ENCODE measurements at places on chromosomes 4 and X.

DNA sequence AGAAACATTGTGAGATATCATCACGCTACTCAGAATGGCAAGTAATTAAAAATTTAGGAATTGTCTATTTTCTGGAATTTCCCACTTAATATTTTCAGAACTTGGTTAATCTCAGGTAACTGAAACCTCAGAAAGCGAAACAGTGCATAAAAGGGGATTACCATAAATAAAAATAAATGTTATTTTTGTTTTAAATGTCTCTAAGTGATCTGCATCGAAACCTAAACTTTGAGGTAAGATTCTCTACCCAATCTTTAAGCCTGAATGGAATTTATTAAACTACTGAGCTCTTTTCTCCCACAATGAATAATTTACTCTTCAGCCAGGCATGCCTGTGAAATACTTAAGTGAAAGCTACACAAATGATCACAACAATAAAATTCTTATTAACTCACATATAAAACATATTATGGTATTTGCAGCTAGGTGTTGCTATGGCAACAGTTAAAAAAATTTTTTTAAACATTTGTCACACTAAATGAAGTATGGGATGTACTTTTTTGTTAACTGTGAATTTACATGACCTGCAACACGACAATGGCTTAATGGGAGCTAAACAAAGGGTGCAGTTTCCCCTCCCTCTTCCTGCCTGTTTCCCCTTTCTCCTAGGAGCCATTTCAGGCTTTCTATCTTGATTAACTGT lies 220.2 kb upstream of the PRPS2 start:
- DNase-seq = no peak

DNA sequence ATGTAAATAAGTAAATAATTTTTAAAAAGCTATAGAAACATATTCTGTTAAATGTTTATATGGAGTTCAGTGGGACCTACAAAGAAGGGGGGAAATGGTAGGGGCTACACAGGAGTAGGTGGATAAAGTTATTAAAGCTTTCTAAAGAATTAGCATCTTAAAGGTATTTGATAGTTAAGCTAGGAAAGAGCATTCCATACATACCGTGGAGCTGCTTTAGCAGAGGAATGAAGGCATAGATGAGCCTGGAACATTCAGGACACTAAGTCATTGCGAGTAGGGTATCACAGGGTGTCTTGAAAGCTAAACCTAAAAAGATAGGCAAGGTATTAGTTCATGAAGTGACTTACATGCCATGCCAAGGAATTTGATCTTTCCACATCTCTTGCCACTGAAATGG lies 60.4 kb downstream of the SLC10A6 start:
- no peak for DNase-seq

GRCh38 chr4:169128902-169129301 lies 118.8 kb upstream of the CBR4 start:
- DNase-seq = no peak

DNA sequence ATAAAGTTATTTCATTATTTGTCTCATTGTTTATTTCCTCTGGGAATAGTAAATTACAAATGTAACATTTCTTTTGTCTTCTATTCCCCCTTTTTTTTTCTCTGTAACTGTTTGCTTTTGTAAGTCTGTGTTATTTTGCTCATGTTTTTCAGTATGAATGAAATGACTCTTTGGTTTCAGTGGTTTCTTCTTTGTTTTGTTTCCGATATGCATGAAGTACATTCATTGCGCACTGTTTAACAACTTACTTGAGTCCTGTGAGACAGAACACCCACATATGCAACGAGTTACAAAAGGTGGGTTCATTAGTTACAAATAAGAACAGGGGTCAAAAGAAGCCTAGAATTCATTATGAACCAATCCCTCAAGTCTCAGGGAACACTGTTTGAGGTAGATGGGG lies 175.0 kb upstream of the UGT8 start:
- no peak for DNase-seq

GRCh38 chr4:6901669-6902317 lies 7.8 kb upstream of the TBC1D14 start:
- no peak for DNase-seq

- no peak for DNase-seq
These were observed 202.0 kb downstream of the DCLK2 start for GRCh38 chr4:150280081-150280895.

- no peak for DNase-seq
These were observed 342.7 kb downstream of the GLUD2 start for GRCh38 chrX:121389976-121390714.

GRCh38 chr4:152009983-152010709 lies 249.3 kb upstream of the GATB start:
- no peak for DNase-seq

GRCh38 chr4:175951794-175952193 lies 113.8 kb upstream of the WDR17 start:
- no peak for DNase-seq

DNA sequence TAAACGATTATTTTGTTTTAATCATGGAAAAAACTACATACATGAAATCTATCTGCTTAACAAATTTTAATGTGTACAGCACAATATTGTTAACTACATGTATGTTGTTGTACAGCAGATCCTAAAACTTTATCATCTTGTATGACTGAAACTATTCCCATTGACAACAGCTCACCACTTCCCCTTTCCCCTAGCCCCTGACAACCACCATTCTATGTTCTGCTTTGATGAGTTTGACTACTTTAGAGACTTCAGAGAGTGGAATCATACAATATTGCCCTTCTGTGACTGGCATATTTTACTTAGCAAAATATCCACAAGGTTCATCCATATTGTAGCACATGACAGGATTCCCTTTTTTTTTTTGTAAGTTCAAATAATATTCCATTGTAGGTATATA lies 185.9 kb downstream of the CFAP299 start:
- no peak for DNase-seq

GRCh38 chrX:23246001-23246400 lies 88.6 kb upstream of the PTCHD1 start:
- DNase-seq = no peak

GRCh38 chr4:53622739-53623151 lies 31.5 kb upstream of the LNX1 start:
- DNase-seq = no peak

GRCh38 chrX:154710309-154710708 lies 40.6 kb downstream of the GAB3 start:
- DNase-seq = no peak

GRCh38 chrX:40290517-40290916 lies 192.8 kb upstream of the BCOR start:
- DNase-seq = no peak

DNA sequence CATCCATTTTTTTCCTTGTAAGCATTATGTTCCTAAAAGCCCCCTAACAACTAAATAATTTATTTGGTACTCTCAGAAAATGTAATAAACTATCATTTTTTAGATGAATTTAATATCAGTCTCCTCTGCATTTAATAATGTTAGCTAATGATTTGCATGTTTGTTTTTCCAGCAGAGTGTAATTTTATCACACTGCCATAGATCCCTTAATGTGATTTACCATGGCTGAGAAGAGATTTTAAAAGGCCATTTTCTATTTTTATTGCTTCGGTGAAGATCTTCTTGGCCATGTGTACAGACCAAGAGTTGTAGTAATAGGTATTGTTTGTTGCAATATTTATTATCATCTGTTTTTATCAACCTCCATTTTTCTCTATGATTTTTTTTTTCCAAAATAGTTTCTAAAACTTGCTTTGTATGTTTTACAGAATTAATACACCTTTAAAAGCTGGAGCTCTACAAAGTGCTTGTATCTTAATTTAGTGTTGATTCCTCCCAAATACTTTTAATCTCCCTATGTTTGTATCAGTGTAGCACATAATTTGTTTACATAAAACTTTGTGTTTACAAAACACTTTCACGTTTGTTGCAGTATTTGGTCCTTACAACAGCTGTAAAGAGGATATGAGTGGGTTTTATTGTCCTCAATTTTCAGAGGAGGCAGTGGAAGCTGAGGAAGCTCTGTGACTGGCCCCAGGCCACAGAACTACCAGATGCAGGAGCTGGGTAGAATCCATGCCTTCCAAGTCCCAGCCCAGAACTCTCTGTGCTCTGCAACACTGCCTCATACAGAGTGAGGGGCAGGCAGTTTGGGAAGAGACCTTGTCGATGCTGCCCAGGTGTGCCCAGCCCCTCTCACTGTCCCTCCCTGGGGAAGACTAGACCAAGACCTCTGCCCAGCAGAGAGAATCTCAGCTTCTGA lies 58.1 kb downstream of the FAM114A1 start:
- peak; percentile 35 for DNase-seq

GRCh38 chrX:12958059-12958458 lies 16.9 kb upstream of the TMSB4X start:
- DNase-seq = no peak

- no peak for DNase-seq
These were observed 114.5 kb downstream of the ZAR1 start for GRCh38 chr4:48604527-48604926.

GRCh38 chrX:153866302-153867019 lies 19.5 kb downstream of the L1CAM start:
- no peak for DNase-seq

DNA sequence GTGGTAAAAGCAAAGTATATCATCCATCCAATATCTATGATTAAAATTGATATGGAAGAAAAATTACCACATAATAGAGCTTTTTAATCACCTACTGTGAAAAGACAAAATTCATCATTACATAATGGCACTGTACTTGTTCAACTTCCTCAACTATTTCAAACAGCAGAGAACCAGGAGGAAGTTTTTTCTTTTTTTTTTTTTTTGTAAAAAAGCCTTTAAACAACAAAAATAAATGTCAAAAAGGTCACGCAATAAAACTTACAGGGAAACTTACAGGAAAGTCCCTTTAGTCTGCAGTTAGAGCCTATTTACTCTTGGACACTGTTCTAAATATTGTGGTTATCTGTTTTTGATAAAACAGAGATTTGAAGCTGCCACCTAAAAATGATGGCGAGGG lies 4.8 kb downstream of the PDGFC start:
- DNase-seq = no peak

DNA sequence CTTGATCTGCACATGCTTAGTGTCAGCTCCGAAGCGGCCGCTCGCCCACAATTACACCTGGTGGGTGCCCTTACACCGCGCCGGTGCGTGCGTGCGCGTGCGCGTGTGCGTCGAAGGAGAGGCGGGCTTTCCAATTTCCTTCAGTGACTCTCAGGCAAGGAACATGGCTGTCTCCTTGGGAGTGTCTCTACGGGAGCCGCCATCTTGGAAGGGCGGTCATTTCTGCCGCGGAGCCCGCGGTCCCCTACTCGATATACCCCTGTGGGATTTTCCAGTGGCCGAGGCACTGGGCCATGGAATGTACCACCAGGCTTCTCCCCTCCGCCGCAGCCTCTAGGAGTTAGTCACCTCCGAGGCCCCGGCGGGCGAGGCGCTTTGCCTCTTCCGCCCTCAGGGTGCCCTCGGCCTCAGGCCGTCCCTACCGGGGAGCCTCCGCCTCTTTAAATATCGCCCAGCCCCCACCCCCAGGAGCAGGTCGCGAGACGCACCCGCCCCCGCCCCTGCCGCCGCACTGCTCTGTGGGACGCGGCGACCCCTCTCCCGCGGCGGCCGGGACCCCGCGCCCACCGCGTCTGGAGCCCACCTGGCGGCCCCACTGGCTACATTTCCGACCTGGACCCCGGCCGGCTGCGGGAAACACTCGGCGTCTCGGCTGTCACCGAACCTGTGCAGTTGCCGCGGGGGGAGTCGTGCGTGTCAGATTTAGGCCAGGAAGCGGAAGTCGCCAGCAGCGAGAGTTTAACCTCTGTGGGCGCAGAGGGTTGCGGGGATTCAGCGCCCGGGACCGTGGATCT lies at the start of gene ZNF41:
Gene ZNF41 (minus strand): TSS at position 711 of the 794 bp plus-strand sequence. CDS start 15,741 bp downstream, outside the sequence.
- DNase-seq = peak; percentile 14

DNA sequence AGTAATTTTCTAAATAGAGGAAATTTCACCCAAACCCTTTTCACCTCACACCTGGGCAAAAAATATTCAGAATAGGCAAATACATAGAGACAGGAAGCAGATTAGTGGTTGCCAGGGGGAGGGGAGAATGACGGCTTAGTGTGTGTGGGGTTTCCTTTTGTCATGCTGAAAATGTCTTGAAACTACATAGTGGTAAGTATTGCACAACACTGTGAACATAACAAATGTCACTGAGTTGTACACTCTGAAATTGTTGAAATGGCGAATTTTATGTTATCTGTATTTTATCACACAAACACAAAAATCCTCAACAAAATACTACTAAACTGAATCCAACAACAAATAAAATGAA lies 60.7 kb upstream of the PLAC1 start:
- no peak for DNase-seq

DNA sequence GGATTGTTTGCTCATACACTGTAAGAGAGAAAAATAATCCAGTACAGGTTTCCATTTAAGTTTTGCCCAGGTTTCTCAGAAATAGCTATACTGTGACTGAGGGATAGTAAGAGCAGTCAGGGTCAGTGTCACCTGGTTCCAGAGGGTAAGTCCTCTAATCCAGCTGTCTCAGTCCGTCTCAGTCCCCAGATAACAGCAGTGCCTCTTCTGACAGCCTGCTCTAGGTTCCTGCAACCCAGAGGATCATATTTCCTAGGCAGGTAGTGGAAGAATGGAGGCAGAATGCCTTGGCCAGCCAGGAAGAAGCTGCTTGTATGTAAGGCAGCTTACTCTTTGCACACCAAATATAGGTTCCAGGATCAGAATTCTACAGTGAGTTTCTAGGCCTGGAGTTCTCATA lies 22.6 kb upstream of the GNRHR start:
- no peak for DNase-seq

DNA sequence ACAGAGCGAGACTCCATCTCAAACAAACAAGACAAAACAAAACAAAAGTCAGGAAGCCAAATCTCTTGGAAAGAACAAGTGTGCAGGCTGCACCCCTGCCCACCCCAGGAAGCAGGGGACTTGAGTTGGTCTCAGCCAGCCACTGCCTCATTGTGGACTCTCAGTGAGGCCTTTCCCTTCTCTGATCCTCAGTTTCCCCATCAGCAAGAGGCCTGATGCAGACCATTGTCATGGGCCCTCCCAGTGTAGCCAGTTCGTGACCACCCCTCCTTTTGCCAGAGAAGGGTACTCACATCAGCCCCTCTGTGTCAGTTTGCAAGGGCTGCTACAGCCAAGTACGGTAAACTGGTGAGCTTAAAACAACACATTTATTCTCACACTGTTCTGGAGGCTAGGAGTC lies 48.9 kb upstream of the MAMLD1 start:
- no peak for DNase-seq

GRCh38 chrX:7102119-7102518 lies 45.4 kb upstream of the STS start:
- no peak for DNase-seq

DNA sequence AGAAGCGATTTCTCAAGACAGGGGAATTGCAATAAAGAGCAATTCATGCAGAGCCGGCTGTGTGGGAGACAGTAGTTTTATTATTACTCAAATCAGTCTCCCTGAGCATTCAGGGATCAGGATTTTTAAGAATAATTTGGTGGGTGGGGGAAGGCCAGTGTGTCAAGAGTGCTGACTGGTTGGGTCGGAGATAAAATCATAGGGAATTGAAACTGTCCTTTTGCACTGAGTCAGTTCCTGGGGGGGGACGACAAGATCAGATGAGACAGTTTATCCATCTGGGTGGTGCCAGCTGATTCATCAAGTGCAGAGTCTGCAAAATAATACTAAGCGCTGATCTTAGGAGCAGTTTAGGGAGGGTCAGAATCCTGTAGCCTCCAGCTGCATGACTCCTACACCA lies 502.4 kb downstream of the NLGN4X start:
- DNase-seq = no peak

- no peak for DNase-seq
These were observed at the start of gene ZNF157 for GRCh38 chrX:47370278-47370677. ZNF157 (plus strand) TSS chrX:47370578; CDS start chrX:47370669, 91 bp downstream.
